ENCODE measurements at places on chromosomes 4 and X.
A peak's percentile ranks its signal among the peaks of the same experiment; 100 is the strongest.

- no peak for DNase-seq
Observed at GRCh38 chr4:182216005-182216404, 27.2 kb upstream of the TENM3 start.

DNA sequence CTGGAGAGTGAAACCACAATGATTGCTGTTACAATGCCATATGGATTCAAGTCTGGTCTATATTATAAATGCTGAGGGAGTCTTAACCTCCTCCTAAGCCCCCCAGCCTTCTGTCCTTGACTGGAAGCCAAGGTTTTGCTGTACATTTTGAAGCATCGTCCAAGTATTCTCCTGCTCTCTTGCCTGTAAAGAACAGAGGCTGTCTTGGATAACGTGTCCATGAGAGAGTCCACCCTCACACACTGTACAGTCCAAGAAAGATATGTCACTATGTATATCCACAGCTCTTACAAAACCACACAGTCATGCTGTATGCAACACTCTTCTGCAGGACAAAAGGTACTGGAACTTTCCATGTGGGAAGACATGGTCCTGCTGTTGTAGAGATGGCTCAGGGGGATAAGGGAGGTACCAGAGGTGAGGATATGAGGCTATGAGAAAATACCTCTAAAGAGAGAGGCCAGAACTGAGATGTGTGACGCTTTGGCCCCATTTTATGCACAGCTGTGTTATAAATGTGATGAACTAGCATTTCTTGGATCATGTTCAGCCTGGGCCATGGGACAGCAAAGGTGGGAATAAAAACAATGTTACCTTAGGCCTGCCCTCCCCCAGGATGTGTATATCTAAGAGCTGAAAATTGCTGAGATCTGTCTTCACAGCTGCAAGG, 678.6 kb downstream of the IQCM start:
- DNase-seq, result no peak

DNA sequence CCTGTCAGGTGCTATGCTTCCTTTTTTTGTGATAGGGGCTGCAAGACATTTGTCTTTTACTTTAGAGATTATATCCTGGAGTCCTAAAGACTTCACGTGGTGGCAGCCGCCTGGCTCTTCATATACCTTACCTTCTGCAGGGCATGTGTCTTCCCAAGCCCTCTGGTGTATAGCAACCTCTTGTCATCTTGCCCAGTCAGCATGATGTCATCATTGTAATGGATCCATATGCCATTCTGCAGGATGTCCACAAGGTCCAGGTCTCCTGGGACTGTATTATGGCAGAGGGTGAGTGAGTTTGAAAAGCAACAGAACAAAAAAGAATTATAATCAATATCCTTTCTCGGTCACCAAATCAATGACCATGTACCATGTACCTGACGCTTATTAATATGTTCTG, 82.2 kb upstream of the SCOC start:
- no peak for DNase-seq

DNA sequence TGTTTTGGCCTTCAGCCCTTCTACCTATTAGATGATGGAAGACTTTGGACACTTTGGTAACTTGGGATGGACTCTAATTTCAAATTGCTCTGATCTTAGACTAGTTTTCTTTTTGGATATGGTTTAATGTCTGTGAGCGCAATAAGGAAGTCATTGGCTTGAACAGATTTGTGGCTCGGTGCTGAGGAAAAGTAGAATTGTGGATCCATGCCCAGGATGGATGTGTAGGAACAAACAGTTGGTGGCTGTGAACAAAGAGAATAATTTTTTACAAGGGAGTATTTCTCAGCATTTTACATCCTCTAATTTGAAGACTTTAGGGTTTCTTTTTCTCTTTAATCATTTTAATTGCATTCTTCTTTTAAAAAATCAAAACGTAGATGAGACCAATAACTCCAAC, 327.1 kb downstream of the GLUD2 start:
- DNase-seq, result no peak

DNA sequence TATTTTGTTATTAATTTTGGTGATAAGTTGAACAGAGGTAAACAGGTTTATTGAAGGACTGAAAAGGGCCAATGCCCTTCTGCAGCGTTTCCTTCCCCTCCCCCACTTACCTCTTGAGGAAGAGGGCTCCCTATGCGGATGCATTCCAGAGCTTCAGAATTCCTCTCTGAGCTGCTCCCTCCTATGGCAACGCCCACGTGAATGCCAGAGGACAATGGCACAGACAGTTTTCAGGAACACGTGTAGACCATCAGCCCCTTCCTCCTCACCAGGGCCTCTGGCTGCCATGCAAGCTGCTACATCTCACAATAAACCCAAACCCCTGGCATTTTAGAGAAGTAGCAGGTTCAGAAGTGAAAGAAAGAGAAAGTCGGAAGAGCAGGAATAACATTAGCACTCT, 127.9 kb downstream of the CHRDL1 start:
- no peak for DNase-seq

GRCh38 chr4:134591326-134591725, 389.7 kb upstream of the PABPC4L start:
- no peak for DNase-seq

- DNase-seq, result no peak
Observed at GRCh38 chr4:47899639-47900038, 14.7 kb downstream of the NFXL1 start.

DNA sequence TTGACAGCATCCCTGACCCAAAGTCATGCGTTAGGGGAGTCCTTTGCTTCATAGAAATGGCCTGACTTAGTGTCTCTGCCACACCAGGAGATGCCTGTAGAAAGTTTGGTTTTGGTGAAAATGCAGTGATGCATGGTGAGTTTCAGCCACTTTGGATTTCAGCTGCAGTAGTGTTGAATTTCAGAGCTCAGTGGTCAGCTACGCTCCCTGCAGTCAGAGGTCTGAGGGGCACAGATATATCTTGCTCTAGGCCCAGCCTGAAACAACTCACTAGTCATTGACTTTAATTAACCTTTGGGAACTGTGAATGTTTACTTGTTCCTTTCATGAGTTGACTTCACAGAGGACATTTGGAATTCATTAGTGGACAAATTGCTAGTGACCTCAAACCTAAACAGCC, 17.5 kb downstream of the RBMX2 start:
- DNase-seq, result no peak

DNA sequence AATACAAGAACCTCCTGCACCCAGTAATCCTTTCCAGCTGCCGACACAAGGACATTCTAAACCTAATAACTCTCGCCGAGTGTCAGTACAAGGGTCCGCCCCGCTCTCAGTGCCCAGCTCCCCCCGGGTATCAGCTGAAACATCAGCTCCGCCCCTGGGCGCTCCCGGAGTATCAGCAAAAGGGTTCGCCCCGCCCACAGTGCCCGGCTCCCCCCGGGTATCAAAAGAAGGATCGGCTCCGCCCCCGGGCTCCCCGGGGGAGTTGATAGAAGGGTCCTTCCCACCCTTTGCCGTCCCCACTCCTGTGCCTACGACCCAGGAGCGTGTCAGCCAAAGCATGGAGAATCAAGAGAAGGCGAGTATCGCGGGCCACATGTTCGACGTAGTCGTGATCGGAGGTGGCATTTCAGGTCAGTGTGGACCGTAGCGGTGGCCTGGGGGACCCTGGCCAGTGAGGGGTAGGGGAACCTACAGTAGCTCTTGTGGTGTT, at the start of gene MAOA:
MAOA (plus strand) TSS at position 295 of the 490 bp plus-strand sequence; CDS start at position 338, 43 bp downstream.
- peak; percentile 24 for DNase-seq

DNA sequence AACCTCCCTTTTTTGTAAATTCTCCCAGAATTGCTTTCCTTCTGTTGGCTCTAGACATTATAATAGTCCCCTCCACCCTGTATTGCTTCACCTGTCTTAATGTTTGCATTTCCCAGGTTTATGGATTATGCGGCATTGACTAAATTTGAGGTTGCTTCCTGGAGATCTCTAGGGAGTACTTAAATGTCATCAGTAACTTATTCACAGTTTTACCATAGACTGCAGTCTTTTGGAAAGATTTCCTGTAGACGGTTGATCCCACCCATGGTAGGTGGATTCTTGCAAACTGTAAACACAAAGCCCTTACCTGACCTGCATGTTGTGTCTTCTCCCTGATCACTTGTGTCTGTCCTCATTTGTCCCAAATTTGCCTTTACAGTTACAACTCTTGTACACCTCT, 6.2 kb upstream of the NOX1 start:
- no peak for DNase-seq

GRCh38 chrX:111168314-111168713, 72.3 kb downstream of the PAK3 start:
- DNase-seq, result no peak

GRCh38 chr4:112652216-112652615, 15.3 kb downstream of the LARP7 start:
- DNase-seq, result no peak

DNA sequence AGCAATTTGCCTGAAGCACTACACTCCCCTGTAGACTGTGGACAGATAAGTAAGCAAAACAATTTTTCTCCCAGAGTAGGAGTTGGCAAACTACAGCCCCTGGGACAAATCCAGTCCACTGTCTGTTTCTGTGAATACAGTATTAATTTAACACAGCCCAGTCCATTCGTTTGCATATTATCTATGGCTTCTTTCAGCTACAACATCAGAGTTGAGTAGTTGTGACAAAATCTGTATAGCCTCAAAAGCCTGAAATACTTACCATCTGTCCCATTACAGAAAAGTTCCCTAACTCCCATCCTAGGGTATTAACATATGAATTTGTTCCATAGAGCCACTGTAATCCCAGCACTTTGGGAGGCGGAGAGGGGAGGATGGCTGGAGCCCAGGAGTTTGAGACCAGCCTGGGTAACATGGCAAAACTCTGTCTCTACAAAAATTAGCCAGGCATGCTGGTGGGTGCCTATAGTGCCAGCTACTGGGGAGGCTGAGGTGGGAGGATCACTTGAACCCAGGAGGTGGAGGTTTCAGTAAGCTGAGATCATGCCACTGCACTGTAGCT, 53.0 kb downstream of the AMELX start:
- no peak for DNase-seq

- no peak for DNase-seq
Observed at GRCh38 chr4:157270108-157270507, 49.6 kb downstream of the GRIA2 start.

- no peak for DNase-seq
Observed at GRCh38 chr4:138399081-138399480, 156.9 kb upstream of the SLC7A11 start.

DNA sequence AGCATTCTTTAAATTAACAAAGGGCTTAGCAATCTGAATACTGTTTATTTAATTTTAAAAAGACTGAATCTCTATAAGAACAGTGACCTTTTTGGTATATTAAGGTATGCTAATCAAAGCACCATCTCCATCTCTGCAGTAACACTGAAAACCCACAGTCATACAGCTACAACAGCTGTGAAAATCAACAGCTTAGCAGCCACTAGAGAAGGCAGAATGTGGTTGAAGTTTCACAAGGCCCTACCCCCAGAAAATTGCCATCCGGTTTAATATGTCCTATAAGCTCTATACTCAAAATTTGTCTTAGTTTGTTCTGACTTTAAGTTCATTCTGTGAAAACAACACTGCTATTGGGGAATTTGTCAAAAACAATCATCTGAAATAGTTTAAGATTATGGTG, 128.7 kb downstream of the OPHN1 start:
- DNase-seq, result no peak

GRCh38 chrX:101079736-101080270, 1.1 kb downstream of the TMEM35A start:
- DNase-seq, result no peak

- DNase-seq, result no peak
Observed at GRCh38 chrX:67673741-67674274, 130.0 kb downstream of the AR start.

DNA sequence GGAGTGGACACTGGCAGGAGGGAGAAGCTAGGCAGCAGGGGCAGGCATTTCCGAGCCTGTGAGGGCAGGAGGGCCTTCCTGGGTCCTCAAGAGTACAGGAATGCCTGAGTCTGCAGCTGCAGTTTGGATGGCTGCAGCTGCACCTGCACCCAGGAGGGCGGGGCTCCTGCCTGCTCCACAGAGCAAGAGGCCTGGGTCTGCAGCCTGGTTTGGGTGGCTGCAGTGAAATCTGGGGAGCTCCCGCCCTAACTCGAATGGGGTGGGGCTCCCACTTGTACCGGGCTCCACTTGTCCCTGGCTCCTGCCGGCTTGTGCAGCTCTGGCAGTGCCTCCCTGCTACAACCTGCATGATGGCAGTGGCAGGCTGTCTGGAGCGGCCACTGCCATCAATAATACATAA, 436.0 kb downstream of the ARHGAP24 start:
- no peak for DNase-seq

GRCh38 chr4:146567396-146567795, 45.7 kb upstream of the SLC10A7 start:
- no peak for DNase-seq

DNA sequence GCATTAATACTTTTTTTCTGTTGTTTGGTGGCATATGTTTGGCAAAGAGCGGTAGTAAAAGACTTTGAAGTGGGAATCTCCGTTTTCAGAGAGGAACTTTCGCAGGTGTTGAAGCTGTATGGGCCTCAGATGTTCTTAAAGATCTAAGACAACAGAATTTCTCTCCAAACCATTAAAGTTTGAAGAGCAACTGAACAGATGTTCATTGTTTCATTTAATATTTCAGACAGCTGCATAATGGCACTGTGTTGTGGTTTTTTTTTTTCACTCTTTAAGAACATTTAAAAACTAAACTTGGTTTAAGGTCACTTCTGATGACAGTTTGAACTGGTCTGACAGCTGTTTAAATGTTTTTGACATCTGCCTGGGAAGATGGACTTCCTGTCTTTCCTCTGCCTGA, 882.7 kb upstream of the PCDH10 start:
- DNase-seq, result no peak

DNA sequence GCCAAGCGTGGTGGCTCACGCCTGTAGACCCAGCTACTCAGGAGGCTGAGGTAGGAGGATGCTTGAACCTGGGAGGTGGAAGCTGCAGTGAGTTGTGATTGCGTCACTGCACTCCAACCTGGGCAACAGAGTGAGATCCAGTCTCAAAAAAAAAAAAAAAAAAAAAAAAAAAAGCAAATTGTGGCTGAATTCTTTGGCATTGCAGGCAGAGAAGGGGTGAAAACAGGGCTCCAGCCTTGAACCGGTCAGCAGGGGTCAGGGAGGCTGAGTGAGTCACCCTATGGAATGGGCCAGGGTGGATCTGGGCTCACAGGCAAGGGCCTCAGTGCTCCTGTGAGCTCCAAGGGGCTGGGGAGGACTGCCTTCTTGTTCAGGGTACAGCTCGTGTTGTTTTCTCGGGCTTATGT, 13.2 kb upstream of the FAM3A start:
- no peak for DNase-seq

DNA sequence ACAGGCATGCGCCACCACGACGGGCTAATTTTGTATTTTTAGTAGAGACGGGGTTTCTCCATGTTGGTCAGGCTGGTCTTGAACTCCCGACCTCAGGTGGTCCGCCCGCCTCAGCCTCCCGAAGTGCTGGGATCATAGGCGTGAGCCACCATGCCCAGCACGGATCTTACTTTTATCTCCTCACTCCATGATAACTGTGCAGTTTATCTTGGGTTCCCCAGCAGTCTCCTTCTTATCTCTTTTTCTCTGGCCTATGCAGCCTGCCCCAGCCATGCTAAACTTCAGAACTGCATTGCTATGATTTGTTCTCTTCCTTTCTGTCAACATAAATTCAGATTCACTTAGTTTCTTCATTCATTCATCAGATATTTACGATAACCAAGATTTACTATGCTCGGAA, 22.4 kb downstream of the PAGE1 start:
- DNase-seq, result no peak

- no peak for DNase-seq
Observed at GRCh38 chr4:113756005-113756410, 5.5 kb downstream of the CAMK2D start.

Measured in stimulated activated CD4-positive, alpha-beta T cell treated with anti-CD3 and anti-CD28 coated beads, Interleukin-4, amount 100 ng/mL, for 48 hours (primary cell).